ENCODE measurements at places on chromosomes 1 and 21.

- no peak for DNase-seq
These were observed 296.2 kb downstream of the LRRIQ3 start for GRCh38 chr1:73901738-73902137.

DNA sequence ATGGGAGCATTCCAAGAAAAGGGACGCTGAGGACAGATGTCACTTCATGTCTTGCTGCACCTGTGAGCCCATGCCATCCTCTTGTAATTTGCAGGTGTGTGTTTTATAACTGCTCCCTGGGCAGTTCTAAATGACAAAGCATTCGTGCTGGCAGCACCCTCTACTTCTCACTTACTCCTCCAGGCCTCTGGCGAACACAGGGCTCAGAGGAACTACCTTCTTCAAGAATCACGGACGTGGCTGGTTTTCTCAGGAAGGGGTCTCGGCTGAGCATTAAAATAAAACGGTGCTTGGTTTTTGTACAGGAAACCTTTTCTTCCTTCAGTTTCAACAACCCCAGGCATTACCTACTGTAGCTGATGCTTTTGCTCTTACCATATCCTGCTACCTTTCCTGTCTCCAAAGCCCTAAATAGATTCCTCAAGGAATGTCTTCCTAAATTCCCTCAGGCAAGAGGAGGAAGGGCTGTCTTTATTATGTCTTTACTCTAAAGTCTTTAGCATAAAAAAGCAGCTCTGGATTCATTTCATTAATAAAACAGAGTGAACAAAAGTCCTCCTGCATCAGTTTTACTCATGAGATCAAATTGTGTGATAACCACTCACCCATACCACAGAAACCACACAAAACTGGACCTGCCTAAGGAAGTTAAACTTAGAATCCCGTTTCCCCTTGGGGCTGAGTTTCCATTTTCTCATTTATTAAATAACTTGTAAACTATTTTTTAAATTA lies 79.0 kb upstream of the MAP10 start:
- peak; percentile 31 for DNase-seq

- peak; percentile 82 for DNase-seq
These were observed 673.3 kb downstream of the KCNT2 start for GRCh38 chr1:195934817-195935553.

DNA sequence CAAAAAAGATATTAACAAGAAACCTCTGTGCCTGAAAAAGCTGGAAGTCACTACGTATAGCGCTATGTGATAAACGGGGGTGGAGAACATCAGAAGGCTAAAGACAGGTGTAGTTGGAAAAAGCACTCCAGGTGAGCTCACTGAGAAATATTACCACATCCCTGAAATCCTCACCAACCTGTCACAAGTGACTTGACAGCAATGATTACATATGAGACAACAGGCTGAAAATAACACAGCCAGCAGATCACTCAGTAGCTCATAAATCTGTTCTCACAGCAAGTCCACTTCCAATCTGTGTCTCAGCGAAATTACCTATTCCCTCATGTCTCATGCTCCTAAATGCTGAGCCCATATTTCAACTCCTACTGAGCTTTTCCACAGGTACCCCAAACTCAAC lies 120.5 kb downstream of the UBR4 start:
- no peak for DNase-seq

DNA sequence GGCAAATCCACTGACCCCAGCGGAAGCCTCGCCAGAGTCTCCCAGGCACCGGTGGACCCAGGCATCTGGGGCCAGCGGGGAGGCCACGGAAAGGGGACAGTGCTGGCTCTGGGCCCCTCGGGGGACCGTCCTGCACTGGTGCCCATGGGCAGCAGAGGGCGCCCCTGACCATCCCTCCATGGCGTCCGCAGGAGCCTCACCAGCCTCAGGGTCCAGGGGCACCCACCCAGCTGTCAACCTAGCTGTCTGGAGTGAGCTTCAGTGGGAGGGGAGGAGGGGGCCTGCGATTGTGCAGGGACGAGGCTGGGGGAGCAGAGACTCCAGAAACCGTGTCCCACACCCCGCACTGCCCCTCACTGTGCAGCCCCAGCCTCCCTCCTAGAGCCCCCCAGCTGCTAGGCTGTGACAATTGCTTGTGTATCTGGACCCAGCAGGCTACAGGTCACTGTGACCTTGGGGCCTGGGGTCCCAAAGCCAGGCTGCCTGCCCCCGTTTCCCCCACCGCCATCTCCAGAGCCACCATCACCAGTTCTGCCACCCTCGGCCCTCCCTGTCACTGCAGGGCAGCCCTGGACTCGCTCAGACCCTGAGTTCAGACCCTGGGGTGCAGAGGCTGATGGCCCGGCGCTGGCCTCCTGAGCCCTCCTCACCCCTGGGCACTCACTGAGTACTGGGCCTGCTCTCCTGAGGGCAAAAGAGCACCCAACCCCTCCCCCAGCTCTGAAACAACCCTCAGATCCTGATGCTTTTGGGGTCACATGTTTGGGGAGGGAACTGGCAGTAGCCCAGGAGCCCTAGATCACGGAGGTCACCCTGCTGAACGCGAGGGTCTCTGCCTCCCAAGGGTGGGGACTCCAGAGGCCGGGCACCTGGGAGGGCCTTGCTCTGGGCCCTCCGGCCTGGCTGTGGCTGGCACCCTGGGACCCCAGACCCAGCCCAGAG lies 10.6 kb upstream of the COL6A1 start:
- DNase-seq, result peak; percentile 70

DNA sequence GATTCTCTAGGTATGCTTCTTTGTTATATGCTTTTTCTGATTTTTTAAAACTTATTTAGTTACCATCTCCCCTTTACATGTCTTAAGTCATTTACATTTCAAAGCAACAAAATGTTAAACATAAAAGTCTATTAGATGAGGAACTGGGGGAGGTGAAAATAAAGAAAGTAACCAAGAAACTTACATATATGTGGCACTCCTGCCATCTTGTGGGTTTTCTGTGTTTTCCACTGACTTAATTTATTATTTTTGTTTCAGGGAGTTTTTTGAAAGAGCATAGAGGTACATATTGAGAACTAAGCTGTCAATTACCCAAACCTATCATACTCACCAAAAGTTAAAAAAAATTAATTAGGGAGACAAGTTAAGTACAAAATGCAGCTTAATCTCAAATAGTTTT lies 1531.1 kb downstream of the MRPL39 start:
- peak; percentile 11 for DNase-seq

DNA sequence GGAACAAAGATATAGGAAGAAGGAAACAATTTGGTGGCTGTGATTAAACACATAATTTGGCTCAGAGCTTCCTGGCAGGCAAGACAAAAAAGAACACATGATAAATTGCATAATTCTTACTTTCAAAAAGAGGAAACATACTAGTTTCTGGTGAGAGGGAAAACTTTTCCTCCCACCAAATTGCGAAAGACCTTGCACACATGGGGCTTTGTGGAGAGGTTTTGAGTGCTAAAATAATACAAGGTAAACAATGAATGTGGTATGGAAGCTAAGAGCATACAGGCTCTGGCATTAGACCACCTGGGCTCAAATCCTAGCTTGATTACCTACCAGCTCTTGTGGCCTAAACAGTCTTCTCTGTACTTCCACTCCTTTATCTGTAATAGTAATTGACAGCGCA lies 140.2 kb upstream of the HOOK1 start:
- DNase-seq, result peak; percentile 48

DNA sequence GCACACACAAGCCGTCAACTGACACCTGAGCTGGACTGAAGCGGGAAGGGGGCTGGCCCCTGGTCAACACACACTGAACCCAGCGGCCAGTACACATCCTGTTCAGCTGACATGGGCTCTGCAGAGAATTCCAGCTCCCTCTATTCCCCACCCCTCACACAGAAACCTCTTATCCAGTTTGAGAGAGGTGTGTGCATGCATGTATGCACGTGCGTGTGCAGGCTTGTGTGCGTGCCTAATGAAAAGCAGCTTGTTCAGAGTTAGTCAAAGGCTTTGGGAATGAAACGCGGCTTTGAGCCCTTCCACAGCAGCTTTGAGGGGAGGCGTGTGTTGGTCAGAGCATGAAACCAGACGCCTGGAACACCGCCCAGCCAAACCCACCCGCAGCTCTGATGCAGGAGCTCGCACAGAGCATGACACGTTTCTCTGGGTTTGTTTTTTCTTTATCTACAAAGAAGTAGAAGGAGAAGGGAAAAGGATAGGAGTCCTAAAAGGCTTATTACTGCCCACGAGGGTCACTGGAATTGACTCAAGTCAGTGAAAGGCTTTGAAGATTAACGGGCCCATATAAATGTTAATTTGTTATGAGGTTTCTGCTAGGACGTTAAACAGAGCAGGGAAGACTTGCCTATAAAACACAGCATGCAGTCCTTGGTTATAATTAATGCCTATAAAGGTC lies 184.2 kb downstream of the ETS2 start:
- peak; percentile 78 for DNase-seq

DNA sequence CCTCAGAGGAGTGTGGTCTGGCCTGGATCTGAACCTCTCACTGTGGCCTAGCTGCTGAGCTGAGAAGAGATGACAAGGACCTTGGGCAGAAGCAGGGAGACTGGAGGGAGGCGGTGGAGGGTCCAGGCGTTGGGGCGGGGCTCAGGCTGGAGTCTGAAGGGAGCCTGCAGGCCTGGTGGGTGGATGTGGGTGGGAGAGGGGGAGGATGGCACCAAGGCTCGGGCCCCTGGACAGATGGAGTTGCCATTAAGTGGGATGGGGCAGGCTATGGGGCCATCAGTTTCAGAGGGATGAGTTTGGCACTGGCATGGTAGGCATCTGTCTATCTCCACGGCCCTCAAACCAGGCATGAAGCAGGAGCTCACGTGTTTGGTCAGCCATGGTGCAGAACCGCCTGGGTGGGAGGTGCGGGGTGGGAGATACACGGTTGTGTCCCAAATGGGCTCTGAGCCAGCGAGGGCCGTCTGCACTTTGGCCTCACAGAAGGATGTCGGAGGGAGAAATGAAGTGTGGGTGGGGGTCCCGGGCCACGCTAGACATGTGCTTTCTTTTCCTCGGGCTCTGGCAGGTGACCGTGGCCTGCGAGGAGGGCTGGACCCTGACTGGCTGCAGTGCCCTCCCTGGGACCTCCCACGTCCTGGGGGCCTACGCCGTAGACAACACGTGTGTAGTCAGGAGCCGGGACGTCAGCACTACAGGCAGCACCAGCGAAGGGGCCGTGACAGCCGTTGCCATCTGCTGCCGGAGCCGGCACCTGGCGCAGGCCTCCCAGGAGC lies 23.6 kb downstream of the PCSK9 start:
- DNase-seq, result peak; percentile 50

- peak; percentile 27 for DNase-seq
These were observed 1326.0 kb downstream of the PLA2G4A start for GRCh38 chr1:188154761-188155160.

GRCh38 chr1:20706841-20707240 lies 11.0 kb downstream of the KIF17 start:
- no peak for DNase-seq

- no peak for DNase-seq
These were observed 5.7 kb downstream of the LRRC3 start for GRCh38 chr21:44461005-44461404.

GRCh38 chr1:217214551-217214950 lies 416.3 kb downstream of the GPATCH2 start:
- DNase-seq, result no peak

- DNase-seq, result no peak
These were observed 53.5 kb downstream of the ST3GAL3 start for GRCh38 chr1:43760745-43761317.

- DNase-seq, result no peak
These were observed 25.4 kb upstream of the CLCA4 start for GRCh38 chr1:86521522-86521891.

- DNase-seq, result no peak
These were observed 39.6 kb downstream of the CAMTA1 start for GRCh38 chr1:6824665-6825368.

DNA sequence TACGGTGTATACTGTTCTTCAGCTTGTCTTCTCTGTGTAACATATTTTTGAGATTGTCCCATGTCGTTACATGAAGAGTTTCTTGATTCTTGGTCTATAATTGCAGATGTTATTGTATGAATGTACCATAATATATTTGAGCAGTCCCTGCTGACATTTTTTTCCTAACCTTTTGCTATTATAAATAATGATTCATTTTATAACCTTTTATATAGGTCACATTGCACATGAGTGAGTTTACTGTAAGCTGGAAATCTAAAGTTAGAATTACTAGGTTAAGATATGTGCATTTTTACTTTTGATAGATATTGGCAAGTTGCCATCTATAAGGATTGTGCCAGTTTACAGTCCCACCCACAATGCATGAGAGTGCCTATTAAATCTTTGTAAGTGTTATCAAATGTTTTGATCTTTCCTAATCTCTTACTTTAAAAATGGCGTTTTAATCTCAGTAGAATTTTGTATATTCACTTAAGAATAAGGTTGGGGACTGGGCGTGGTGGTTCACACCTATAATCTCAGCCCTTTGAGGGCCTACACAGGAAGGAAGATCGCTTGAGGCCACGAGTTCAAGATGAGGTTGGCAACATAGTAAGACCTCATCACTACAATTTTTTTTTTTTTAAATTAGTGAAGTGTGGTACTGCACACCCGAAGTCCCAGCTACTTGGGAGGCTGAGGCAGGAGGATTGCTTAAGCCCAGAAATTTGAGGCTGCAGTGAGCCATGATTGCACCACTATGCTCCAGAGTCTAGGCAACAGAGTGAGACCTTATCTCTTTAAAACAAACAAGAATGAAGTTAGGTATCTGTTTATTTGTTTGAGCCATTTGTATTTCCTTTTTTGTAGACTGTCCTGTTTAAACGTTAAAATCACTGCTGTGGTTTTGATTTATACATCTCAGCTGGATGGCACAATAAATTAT lies 36.5 kb downstream of the ZMYM1 start:
- DNase-seq, result no peak

GRCh38 chr1:230940848-230941247 lies 37.8 kb downstream of the TTC13 start:
- no peak for DNase-seq

DNA sequence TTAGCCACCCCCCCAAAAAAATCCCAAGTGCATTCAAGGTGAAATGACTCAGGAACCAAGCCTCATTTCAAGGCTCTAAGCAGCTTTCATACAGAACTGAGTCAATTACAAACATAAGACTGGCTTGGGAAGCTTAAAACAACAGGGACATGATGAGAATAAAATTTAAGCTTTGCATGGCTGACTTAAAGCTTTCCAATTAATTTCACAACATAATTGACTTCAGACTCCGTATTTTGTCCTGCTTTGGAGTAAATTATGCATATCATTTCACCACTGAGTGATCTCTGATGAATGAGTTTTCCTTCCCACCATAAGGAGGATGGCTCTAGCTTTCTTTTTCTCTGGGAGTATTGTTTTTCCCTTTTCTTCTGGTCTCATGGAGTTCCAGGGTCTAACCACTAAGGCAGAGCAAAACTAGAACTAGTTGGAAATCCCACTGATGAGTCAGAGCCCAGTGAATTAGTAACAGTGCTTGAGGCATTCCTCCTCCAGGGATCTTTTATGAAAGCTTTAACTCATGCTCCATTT lies 72.8 kb downstream of the XCL2 start:
- DNase-seq, result peak; percentile 88

- DNase-seq, result no peak
These were observed 9.2 kb downstream of the INSL5 start for GRCh38 chr1:66791621-66792610.

GRCh38 chr1:6084781-6085495 lies 39.2 kb downstream of the KCNAB2 start:
- no peak for DNase-seq

GRCh38 chr1:81179242-81179641 lies 621.5 kb upstream of the ADGRL2 start:
- DNase-seq, result no peak

Measured in muscle of back (tissue), 13 donors.